ENCODE measurements at places on chromosomes 6 and 20. TPM values are rescaled to one million over a fixed set of nuclear protein-coding genes. Genes with fewer than 3 reads are reported as not detected.

DNA sequence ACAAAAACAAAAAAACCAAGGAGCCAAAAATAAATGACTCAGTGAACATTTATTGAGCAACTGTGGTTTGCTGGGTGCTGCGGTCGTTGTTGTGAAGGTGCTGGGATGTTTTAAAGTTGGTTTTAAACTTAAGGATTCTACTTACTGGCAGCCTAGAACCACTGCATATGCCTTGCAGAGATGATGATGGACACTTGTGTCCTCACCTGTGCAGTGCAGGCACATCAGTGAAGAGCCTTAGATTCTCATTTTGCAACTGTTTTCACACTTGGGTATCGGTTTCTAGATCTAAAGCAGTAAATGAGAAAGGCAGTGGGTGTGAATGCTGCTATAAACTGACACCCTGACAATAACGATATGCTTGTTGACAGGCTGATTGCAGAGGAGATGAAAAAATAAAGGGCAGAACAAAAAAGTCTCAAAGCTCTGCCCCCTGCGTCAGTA lies 68.8 kb downstream of the UTRN start:
- no peak for DNase-seq

- DNase-seq: no peak
Measured at GRCh38 chr20:35663516-35664465, 909 bp downstream of the CPNE1 start.

GRCh38 chr20:16505894-16506293 lies 67.4 kb downstream of the KIF16B start:
- DNase-seq: no peak

The ID4 gene
- total RNA-seq: 18.0 TPM

GRCh38 chr20:23255106-23255505 lies 95.5 kb upstream of the NXT1 start:
- DNase-seq: no peak

DNA sequence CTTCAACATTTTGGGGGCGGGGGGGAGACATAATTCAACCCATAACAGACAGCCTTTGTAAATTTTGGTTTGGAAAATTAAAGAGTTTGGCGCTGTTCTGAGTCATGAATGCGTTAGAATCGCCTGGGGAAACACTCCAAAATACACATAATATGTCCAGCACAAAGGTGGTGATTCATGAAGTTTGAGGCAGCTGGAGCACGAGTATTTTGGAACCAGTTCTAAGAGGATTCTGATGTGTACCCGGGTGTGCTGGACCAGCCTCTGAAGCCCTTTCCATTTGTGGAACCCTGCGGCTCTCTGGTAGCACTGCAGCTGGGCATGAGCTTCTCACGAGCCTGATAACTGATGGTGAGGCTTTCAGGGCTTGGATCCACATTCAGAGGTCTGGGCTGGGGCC lies 4.7 kb downstream of the GMPR start:
- peak; percentile 92 for DNase-seq

DNA sequence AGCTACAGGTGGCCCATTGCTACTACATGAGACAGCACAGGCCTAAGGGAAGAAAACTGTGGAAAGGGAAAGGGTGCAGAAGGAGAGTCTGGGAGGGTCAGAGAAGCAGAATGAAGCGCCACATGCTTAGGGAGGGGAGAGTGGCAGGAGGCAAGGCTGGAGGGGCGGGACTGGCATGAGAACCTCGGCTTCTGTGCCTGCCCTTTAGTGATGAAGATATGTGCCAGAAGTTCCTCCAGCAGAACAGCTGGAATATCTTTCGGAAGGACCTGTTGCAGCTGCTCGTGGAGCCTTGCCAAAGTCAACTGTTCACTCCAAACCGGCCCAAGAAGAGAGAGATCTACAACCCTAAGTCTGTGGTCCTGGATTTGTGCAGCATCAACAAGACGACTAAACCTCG lies 61.8 kb downstream of the CNBD2 start:
- DNase-seq: peak; percentile 80

DNA sequence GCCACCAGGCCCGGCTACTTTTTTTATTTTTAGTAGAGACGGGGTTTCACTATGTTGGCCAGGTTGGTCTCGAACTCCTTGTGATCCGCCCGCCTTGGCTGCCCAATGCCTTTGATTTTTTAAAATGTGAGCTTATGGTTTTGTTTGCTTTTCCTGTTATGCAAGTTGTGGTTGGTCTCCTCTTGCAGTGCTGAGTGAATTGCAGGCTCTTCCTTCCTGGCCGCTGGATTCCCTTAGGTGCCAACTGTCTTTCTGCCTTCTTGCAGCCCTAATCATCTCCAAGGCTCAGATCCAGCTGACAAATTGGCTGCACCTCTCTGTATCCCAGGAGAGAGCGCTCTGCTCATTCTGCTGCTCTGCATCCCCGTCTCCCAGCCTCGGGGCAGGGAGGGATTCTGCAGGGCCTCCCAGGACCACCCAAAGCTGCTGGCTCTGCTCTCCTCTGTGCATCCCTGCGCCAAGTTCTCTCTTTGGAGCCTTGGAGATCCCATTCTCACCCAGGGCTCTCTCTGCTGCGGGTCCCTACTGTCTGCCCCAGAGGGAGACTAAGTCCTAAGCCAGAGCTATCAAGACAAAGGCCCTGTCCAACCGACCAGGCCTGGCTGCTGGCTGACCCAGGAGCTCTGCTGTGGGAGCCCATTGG lies 14.1 kb upstream of the EMILIN3 start:
- DNase-seq: no peak
